Tibial artery (tissue), 4 donors: ENCODE measurements at places on chromosomes 6 and 20.

DNA sequence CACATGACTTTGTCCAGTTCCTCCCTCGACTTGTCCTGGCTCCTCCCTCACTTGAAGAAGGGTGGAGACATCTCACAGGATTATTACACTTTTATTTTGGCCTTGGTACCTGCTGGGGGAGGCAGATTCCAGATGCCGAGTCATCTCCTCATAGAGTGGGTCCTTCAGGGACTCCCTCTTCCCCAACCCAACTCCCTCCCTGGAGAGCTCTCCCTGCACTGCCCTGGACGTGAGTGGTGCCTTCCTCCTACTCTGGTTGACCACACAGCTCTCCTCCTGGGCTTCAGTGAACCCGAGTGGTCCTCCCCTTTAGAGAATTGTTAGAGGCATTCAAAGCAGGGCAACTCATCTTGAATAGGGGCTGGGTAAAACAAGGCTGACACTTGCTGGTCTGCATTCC is 40.9 kb upstream of the MC3R start:
- no peaks in the 10 kb centered on the region for H3K27me3 ChIP-seq
- no peaks in the 10 kb centered on the region for H3K36me3 ChIP-seq
- no peak overlapping the region for H3K27ac ChIP-seq
- no peak for DNase-seq
- H3K4me3 ChIP-seq = no peak overlapping the region
- no peaks in the 10 kb centered on the region for H3K4me1 ChIP-seq

- peak overlapping the region; percentile 48 for H3K27ac ChIP-seq
- peaks cover 52% of the 10 kb centered on the region for H3K36me3 ChIP-seq
- peak; percentile 81 for DNase-seq
- no peaks in the 10 kb centered on the region for H3K27me3 ChIP-seq
These were observed 32.3 kb downstream of the RPRD1B start for GRCh38 chr20:38065764-38066375.

DNA sequence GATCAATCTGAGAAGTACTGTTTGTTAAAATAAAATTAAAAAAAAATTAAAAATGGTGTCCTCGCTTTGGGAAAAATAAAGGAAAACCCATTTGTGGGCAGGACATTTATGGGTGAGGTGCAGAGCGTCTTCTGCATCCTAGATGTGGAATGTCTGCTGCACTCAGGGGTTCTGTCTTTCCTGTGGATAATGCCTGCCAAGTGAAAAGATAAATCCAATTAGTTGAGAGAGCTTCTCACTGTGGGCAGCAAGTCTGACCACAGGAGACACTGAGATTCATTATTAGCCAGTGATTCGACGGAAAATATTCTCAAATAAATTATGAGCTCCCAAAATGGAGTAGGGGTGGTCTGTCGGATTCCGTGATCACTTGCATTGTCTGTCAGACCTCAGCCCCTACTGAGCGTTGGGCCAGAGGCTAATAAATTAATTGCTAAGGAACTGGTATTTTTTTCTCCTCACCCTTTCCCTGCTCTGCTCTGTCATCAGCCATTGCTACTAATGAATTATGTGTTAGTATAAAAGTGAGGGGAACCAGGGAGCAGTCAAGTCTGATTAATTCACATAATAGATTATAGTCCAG is 10.0 kb downstream of the GMPR start:
- H3K27ac ChIP-seq = no peak overlapping the region
- H3K27me3 ChIP-seq = no peaks in the 10 kb centered on the region
- no peak for DNase-seq
- H3K4me1 ChIP-seq = peaks cover 25% of the 10 kb centered on the region

DNA sequence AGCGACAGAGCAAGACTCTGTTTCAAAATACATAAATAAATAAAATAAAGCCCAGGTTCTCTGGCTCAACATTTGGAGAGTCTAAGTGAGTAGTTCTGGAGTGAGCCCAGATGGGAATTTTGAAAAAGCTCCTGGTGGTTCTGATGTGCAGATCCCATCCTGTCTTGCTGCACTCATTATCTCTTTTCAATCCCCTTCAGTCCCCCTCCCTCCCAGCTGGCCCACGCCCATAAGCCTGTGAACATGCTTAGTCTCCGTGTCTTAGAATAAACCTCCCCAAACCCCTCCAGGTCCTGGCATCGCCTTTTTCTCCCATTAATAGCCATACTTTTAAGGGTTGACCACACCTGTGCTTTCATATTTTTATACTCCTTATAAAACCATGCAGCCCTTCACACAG is 19.4 kb upstream of the TULP1 start:
- no peaks in the 10 kb centered on the region for H3K27me3 ChIP-seq
- DNase-seq = no peak
- H3K27ac ChIP-seq = no peak overlapping the region
- no peak overlapping the region for H3K4me3 ChIP-seq
- H3K36me3 ChIP-seq = no peaks in the 10 kb centered on the region

DNA sequence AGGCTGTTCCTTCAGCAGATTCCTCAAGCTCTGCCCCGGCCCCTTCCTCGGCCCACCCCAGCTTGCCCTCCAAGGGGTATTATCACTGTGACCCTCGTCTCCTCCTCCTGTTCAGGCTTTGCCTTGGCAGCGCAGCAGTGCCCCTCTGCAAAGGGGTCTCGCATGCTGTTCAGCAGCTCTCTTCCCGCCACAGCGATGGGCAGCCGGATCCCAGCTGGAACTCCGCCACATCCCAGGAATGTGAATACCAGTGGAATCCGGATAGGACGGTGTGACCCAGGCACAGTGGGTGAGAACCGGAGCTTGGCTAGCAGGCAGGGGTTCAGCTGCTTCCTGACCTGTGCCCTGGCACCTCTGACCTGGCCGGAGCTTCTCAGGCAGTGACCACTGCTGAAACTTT is 52.9 kb downstream of the RNASET2 start:
- no peak overlapping the region for H3K27ac ChIP-seq
- H3K36me3 ChIP-seq = no peaks in the 10 kb centered on the region
- no peak for DNase-seq
- H3K4me1 ChIP-seq = peaks cover 5% of the 10 kb centered on the region

GRCh38 chr20:51456511-51457509 is 85.7 kb downstream of the NFATC2 start:
- H3K4me1 ChIP-seq = peaks cover 28% of the 10 kb centered on the region
- no peaks in the 10 kb centered on the region for H3K36me3 ChIP-seq
- peak overlapping the region; percentile 30 for H3K4me3 ChIP-seq
- H3K27me3 ChIP-seq = no peaks in the 10 kb centered on the region
- DNase-seq = peak; percentile 98

DNA sequence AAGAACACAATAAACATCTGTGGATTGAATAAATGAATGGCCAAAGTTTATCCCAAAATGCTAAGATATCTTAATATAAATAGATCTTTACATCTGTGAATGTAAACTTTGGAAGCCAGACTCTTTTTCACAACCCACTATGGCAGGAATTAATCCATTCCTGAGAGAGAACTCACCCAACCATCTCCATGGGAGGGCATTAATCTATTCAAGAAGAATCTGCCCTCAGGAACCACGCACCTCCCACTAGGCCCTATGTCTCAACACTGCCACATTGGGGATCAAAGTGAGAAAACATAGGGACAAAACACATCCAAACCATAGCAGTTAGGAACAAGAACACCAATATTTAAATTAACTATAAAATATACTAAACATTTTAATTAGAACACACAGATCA is 3.4 kb downstream of the UBE3D start:
- H3K4me3 ChIP-seq = no peak overlapping the region
- no peaks in the 10 kb centered on the region for H3K27me3 ChIP-seq
- no peaks in the 10 kb centered on the region for H3K36me3 ChIP-seq

GRCh38 chr6:16316741-16317251 is 78.4 kb downstream of the GMPR start:
- H3K4me3 ChIP-seq = no peak overlapping the region
- no peak for DNase-seq
- no peaks in the 10 kb centered on the region for H3K27me3 ChIP-seq
- no peaks in the 10 kb centered on the region for H3K36me3 ChIP-seq
- H3K4me1 ChIP-seq = peaks cover 37% of the 10 kb centered on the region
- H3K27ac ChIP-seq = peak overlapping the region; percentile 92

DNA sequence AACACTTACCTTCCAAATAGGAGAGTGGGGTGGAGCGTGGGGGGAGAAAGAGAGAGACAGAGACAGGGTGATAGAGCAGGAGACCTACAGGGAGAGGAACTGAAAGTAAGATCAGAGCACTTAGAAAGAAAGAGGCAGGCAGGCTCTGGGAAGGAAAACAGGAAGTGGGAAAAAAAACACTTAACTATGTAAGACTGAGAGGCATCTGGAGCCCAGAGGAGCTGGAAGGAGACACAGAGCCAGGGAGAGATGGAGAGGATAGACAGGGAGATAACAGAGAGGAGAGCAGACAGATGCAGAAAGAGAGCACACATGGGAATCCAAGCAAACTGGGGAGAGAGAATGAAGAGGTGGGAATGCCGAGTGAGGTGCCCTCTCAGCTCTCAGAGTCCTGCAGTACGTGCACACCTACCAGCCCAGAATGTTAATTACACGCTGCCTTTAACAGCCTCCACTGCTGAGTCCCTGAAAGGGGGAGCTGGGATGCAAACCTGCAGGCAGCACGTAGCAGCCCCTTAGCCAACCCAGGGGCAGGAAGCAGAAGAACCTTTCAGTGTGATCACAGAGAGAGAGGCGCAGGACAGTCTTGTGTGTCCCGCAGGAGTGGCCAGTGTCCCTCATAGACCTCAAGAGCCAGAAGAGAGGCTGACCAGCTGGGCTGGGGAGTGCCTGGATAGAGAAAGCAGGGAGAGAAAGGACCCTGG is 132.7 kb upstream of the LRFN2 start:
- no peaks in the 10 kb centered on the region for H3K4me1 ChIP-seq
- H3K27me3 ChIP-seq = no peaks in the 10 kb centered on the region
- H3K27ac ChIP-seq = peak overlapping the region; percentile 30

- no peaks in the 10 kb centered on the region for H3K36me3 ChIP-seq
- no peak for DNase-seq
- H3K27me3 ChIP-seq = no peaks in the 10 kb centered on the region
- H3K27ac ChIP-seq = no peak overlapping the region
- H3K4me3 ChIP-seq = no peak overlapping the region
- H3K4me1 ChIP-seq = no peaks in the 10 kb centered on the region
These were observed 12.3 kb upstream of the FAM110A start for GRCh38 chr20:821046-821730.

- no peak for DNase-seq
- H3K4me3 ChIP-seq = no peak overlapping the region
- H3K27me3 ChIP-seq = no peaks in the 10 kb centered on the region
- H3K27ac ChIP-seq = no peak overlapping the region
These were observed 152.2 kb downstream of the CDH4 start for GRCh38 chr20:61404303-61404702.

DNA sequence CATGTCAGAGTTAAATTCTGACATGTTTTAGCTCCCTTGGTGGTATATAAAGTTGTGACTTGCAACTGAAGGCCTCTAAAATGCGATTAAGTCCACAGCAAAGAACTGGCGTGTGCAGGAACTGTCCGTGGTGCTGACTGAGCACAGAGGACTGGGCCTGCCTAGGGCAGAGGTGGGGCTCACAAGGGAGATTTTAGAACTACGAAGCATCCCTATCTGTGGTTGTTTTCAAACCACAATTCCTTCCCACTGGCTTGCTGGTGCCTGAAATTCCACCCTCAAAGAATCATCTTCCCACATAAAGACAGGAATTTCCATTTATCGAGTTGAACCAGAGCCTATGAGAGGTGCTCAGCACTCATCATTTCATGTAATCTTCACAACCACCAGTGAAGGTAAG is 30.1 kb downstream of the RIMS4 start:
- no peaks in the 10 kb centered on the region for H3K4me1 ChIP-seq
- H3K27me3 ChIP-seq = peaks cover 4% of the 10 kb centered on the region
- no peak overlapping the region for H3K4me3 ChIP-seq
- no peak for DNase-seq
- H3K27ac ChIP-seq = no peak overlapping the region

GRCh38 chr6:14306151-14306906 is 188.8 kb downstream of the CD83 start:
- no peaks in the 10 kb centered on the region for H3K27me3 ChIP-seq
- H3K27ac ChIP-seq = no peak overlapping the region
- H3K36me3 ChIP-seq = no peaks in the 10 kb centered on the region

GRCh38 chr6:20687494-20687893 is 153.2 kb downstream of the CDKAL1 start:
- no peak overlapping the region for H3K4me3 ChIP-seq
- H3K36me3 ChIP-seq = no peaks in the 10 kb centered on the region
- peaks cover 3% of the 10 kb centered on the region for H3K4me1 ChIP-seq

GRCh38 chr20:57904314-57905105 is 194.7 kb upstream of the PMEPA1 start:
- H3K4me1 ChIP-seq = no peaks in the 10 kb centered on the region
- DNase-seq = peak; percentile 13
- no peak overlapping the region for H3K27ac ChIP-seq
- no peak overlapping the region for H3K4me3 ChIP-seq
- no peaks in the 10 kb centered on the region for H3K27me3 ChIP-seq

- no peaks in the 10 kb centered on the region for H3K27me3 ChIP-seq
- H3K36me3 ChIP-seq = no peaks in the 10 kb centered on the region
- no peak overlapping the region for H3K4me3 ChIP-seq
- H3K4me1 ChIP-seq = no peaks in the 10 kb centered on the region
These were observed 130.6 kb upstream of the INSM1 start for GRCh38 chr20:20237093-20237959.

GRCh38 chr6:118704915-118705314 is 53.5 kb upstream of the CEP85L start:
- no peak overlapping the region for H3K27ac ChIP-seq
- no peak overlapping the region for H3K4me3 ChIP-seq
- H3K36me3 ChIP-seq = no peaks in the 10 kb centered on the region

DNA sequence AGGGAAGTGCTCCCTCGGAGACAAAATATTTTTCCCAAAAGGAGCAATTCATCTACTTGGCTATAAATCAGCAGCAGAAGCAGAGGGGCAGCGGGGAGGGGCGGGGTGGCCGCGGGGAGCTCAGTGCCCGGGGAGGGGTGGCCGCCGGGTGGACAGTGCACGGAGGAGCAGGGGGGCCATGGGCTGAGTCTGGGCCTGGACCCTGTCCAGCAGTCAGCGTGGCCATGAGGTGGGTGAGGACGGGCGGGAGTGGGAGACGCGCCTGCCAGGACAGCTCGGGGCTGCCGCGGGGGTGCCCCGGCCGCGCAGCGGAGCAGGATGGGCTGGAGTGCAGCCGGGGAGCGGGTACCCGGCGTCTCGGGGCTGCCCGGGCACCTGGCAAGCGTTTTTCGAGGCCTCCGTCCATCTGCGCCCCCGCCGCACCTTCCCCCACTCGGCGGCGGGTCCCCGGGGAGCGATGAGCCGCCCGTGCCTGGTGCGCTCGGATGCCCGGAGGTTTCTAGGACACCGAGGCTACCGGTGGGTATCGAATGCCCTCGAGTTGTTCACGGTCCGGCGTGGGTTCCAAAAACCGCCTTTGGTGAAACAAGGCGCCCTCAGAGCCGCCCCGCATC is 229.5 kb downstream of the THBS2 start:
- no peak overlapping the region for H3K4me3 ChIP-seq
- DNase-seq = no peak
- no peak overlapping the region for H3K27ac ChIP-seq

- H3K36me3 ChIP-seq = peaks cover 5% of the 10 kb centered on the region
- H3K27ac ChIP-seq = no peak overlapping the region
- H3K27me3 ChIP-seq = no peaks in the 10 kb centered on the region
These were observed 440.8 kb downstream of the UTRN start for GRCh38 chr6:144725736-144726522.
